ENCODE measurements at places on chromosomes 13 and 19.

- no peak for DNase-seq
Measured at GRCh38 chr13:102693250-102693649, 1.6 kb downstream of the METTL21C start.

- no peak for DNase-seq
Measured at GRCh38 chr13:98405107-98405571, 171.8 kb downstream of the STK24 start.

DNA sequence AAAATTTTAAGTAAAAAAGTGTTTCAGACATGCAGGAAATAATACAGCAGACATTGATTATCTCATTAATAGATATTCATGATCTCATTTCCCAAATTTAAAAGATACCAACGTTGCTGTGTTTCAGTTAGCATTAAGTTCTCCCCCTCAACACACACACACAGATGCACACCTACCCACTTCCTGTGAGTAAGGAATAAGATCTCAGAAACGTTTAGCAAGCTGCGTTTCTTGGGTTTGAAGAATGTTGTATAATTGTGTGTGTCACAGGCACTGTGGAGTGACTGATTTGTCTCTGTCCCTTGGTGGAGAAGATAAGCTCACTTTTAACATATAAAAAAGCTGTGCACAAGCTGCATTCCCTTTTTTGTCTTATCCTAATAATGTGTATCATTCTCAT, 196.8 kb downstream of the PDS5B start:
- peak; percentile 3 for DNase-seq

DNA sequence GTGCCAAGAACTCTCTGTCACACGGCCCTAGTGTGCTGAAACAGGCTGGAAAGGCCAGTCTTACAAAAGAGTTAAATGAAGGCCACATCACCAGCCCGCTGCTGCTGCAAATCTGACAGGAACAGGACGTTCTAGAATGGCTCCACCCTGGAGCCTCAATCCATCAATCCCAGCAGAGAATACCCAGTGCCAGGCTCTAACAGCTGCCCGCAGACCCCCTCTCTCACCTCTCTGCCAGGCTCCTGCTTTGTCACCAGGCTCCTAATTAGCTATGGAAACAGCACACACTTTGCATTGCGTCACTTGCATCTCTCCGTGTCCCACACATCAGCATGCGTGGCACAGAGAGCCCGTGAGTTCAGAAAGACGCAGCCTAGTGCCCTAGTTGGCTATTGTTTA, 314.1 kb downstream of the FOXO1 start:
- DNase-seq = no peak

- peak; percentile 7 for DNase-seq
Measured at GRCh38 chr13:91894316-91894715, 495.9 kb downstream of the GPC5 start.

DNA sequence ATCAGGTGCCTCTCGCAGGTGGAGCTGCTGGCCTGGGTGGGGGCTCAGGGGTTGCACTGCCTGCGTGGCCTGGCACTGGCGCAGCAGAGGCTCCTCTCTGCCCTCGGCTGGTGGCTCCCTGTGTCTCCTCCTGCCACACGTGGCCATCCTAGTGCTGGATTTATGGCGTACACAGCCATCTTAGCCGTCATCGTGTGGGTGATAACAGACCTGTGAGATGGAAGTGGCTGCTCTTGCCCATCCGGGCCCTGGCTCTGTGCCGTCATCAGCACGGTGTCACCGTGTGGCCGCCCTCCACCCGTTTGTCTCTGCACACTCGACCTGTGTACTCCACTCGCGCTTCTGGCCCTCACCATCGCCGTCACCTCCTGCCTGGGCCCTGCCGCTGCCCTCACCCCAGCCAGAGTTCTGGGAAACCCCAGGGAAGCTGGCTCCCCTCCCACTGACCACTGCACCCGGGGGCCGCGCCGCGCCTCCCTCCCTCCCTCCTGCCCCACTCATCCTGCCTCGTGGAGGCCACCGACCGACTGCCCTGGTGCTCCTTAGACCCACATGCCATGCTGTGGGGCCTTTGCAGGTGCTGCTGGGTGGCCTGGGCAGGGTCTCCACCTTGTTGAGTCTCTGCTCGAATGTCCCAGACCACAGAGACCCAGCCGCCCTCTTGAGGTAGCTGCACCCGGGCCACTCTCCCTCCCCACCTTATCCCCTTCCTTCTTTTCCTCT, 29.5 kb downstream of the TMEM255B start:
- DNase-seq = no peak

- DNase-seq = no peak
Measured at GRCh38 chr19:7830272-7830771, 304 bp downstream of the EVI5L start.

Measured in renal cortical epithelial cell (primary cell).